ENCODE measurements at places on chromosomes 11 and 22.

GRCh38 chr11:39461066-39461465, 1998.4 kb downstream of the LRRC4C start:
- DNase-seq, result no peak

- no peak for DNase-seq
Observed at GRCh38 chr11:23399995-23400394, 539.7 kb upstream of the CCDC179 start.

DNA sequence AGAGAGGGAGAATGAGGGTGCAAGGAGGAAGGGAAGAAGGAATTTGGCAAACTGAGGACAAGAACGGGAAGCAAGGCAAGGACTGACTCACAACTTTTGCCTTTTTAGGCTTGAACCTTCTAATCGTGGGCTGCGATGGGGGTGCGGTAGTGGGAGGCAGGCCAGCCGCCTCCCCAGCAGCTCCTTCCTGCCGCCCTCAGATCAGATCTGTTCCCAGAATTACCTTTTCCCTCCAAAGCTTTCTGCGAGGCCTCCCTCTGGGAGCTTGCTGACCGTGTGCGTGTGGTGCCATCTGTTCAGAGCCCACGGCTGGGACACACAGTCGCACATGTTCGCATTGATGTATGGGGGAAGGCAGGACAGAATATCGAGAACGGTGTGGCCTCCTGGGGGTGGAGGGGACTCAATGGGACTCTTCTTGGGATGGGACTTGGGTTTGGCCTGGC, 86.9 kb upstream of the PARVA start:
- no peak for DNase-seq

- DNase-seq, result no peak
Observed at GRCh38 chr11:91446267-91446666, 778.4 kb upstream of the FAT3 start.

DNA sequence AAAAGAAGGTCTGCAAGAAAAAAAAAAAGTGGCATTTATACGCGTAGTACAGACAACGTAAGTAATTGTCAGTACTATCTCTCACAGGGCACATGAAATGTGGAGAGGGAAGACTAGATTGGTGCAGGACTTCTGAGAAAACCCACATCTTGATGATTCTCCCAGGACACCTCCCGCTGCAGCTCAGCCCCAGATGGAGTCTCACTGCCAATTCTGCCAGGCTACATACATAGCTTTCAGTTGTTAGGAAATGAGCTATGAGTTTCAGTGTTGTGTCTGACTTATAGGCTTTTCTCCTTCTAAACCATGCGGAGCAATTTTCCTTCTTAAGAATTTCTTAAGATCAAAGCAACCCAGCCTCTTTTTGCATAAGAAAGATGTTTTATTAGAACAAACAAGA, 9.6 kb downstream of the OR5A2 start:
- DNase-seq, result peak; percentile 42

DNA sequence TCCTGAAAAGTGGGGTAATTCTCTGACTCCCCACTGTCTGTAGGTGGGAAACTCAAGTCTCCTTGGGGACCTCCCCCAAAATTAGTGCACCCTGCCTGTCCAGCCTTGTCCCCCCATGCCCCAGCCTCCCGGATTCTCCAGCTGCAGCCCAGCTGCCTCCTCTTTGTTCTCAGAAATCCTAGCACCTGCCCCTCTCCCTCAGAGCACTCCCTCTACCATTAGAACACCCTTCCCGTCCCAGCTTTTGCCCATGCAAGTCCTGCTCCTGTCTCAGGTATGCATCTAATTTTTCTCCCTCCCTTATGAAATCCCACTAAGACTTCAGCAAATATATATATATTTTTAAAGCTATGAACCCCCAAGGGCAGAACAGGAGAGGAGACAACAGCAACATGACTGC, 37.3 kb downstream of the LRFN4 start:
- no peak for DNase-seq

- DNase-seq, result no peak
Observed at GRCh38 chr11:44852159-44852747, 98.4 kb downstream of the TP53I11 start.

- DNase-seq, result no peak
Observed at GRCh38 chr11:8767466-8768142, 85.0 kb downstream of the RPL27A start.
